ENCODE measurements at places on chromosomes 7 and 10. TPM values are rescaled to one million over a fixed set of nuclear protein-coding genes. Genes with fewer than 3 reads are reported as not detected.

Gene PRTFDC1
- total RNA-seq = 2.2 TPM

Gene CREB5
- 1.2 TPM for total RNA-seq

DNA sequence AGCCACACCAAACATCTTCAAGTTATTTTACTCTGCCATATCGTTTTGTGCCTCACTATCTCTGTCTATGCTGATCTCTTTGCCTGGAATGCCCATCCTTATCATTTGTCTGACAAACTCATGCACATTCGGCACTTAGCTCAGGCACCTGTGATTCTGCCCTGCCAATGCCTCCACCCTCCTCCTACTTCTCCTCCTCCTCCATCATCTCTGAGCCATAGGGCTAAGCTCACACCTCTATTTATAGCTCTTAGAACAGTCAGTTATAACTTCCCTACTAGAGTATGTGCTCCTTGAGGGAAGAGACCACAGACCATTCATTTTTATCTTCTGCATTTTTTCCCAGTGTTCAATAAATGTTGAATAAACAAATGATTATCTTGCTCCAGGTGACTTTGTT is 51.2 kb upstream of the CDK13 start:
- DNase-seq = no peak

DNA sequence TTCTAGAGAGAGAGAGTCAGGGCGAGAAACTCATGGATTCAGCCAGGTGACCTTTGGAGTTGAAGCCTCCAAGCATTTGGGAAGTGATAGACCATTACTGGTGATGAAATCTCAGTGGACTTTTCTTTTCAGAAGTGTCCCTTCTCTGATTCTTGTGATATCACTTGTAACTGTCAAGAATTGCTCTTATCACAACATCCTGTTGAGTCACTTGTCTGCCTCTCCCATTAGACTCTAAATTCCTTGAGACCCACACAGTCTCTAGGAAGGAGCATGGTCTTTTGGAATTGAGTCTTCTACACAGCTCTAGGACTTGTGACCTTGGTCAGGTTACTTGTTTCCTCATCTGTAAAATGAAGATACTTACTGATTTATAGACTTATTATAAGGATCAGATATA is 81.0 kb downstream of the CFAP58 start:
- no peak for DNase-seq

GRCh38 chr10:89369156-89370105 is 8.4 kb upstream of the IFIT1B start:
- peak; percentile 36 for DNase-seq

Data from activated CD8-positive, alpha-beta T cell treated with anti-CD3 and anti-CD28 coated beads for 36 hours (primary cell).